Body of pancreas (tissue), 4 donors: ENCODE measurements at places on chromosomes 3 and 15. TPM values are rescaled to one million over a fixed set of nuclear protein-coding genes. Genes with fewer than 3 reads are reported as not detected.

GRCh38 chr3:95352471-95352870 is 1289.6 kb downstream of the NSUN3 start:
- no peak overlapping the region for H3K4me3 ChIP-seq
- no peaks in the 10 kb centered on the region for H3K27me3 ChIP-seq
- H3K4me1 ChIP-seq = no peaks in the 10 kb centered on the region
- no peak for DNase-seq

GRCh38 chr3:112117841-112118571 is 15.0 kb downstream of the GCSAM start:
- H3K4me1 ChIP-seq = peaks cover 14% of the 10 kb centered on the region
- DNase-seq = no peak
- no peak overlapping the region for H3K27ac ChIP-seq
- no peaks in the 10 kb centered on the region for H3K27me3 ChIP-seq
- no peak overlapping the region for H3K4me3 ChIP-seq
- H3K36me3 ChIP-seq = peaks cover 4% of the 10 kb centered on the region

GRCh38 chr3:10419637-10420232 is 85.7 kb downstream of the ATP2B2 start:
- DNase-seq = no peak
- no peak overlapping the region for H3K27ac ChIP-seq
- no peak overlapping the region for H3K4me3 ChIP-seq
- no peaks in the 10 kb centered on the region for H3K27me3 ChIP-seq
- no peaks in the 10 kb centered on the region for H3K36me3 ChIP-seq

GRCh38 chr15:99997112-99997651 is 263.9 kb upstream of the LYSMD4 start:
- no peaks in the 10 kb centered on the region for H3K36me3 ChIP-seq
- no peak overlapping the region for H3K4me3 ChIP-seq
- no peaks in the 10 kb centered on the region for H3K4me1 ChIP-seq
- H3K27ac ChIP-seq = no peak overlapping the region
- no peak for DNase-seq

- H3K4me1 ChIP-seq = peaks cover 17% of the 10 kb centered on the region
- no peak overlapping the region for H3K27ac ChIP-seq
- no peak overlapping the region for H3K4me3 ChIP-seq
- peaks cover 10% of the 10 kb centered on the region for H3K36me3 ChIP-seq
These were observed 29.5 kb downstream of the KLHL24 start for GRCh38 chr3:183664913-183665381.

TMC3 gene
- total RNA-seq = 0.33 TPM

RLBP1 gene
- total RNA-seq = not detected

- no peak for DNase-seq
- H3K27ac ChIP-seq = no peak overlapping the region
- H3K4me3 ChIP-seq = no peak overlapping the region
- no peaks in the 10 kb centered on the region for H3K36me3 ChIP-seq
These were observed 34.9 kb upstream of the ACAD9 start for GRCh38 chr3:128844502-128844901.

SOX14 gene
- total RNA-seq = not detected

GRCh38 chr3:46719044-46719565 is 1.4 kb upstream of the PRSS50 start:
- H3K4me1 ChIP-seq = no peaks in the 10 kb centered on the region
- H3K27me3 ChIP-seq = no peaks in the 10 kb centered on the region
- no peak overlapping the region for H3K27ac ChIP-seq
- DNase-seq = no peak
- no peaks in the 10 kb centered on the region for H3K36me3 ChIP-seq
- H3K4me3 ChIP-seq = no peak overlapping the region

KCNH8 gene
- total RNA-seq = 2.3 TPM

RHOV gene
- total RNA-seq = 6.2 TPM

PTH1R gene
- total RNA-seq = 8.2 TPM

GRCh38 chr3:47344971-47345370 is 35.9 kb upstream of the PTPN23 start:
- H3K4me1 ChIP-seq = no peaks in the 10 kb centered on the region
- no peaks in the 10 kb centered on the region for H3K36me3 ChIP-seq
- no peak overlapping the region for H3K4me3 ChIP-seq
- H3K27ac ChIP-seq = no peak overlapping the region
- H3K27me3 ChIP-seq = no peaks in the 10 kb centered on the region

LTF gene
- 8.8 TPM for total RNA-seq

DNA sequence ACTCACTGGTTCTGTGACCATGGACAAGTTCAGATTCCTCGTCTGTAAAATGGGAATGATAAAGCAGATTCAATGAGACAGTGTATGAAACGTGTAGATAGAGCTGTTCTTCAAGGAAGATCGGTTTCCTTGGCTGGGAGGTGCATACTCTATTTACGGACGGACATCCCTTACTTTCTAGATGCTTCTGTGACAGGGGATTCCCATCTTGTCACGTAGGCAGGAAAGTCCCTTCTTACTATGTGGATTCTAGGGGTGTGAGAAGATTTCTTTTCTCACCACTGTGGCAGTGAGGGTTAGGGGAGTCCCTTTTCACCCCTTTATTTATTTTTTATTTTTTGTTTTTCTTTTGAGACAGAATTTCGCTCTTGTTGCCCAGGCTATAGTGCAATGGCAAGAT is 180.9 kb upstream of the TBL1XR1 start:
- DNase-seq = no peak
- no peaks in the 10 kb centered on the region for H3K27me3 ChIP-seq
- no peak overlapping the region for H3K27ac ChIP-seq
- no peaks in the 10 kb centered on the region for H3K36me3 ChIP-seq
- no peaks in the 10 kb centered on the region for H3K4me1 ChIP-seq
- no peak overlapping the region for H3K4me3 ChIP-seq

GRCh38 chr3:171193693-171194092 is 167.2 kb upstream of the SLC2A2 start:
- no peaks in the 10 kb centered on the region for H3K36me3 ChIP-seq
- no peak overlapping the region for H3K27ac ChIP-seq
- DNase-seq = no peak

GRCh38 chr3:9207116-9207763 is 42.2 kb downstream of the SRGAP3 start:
- H3K36me3 ChIP-seq = no peaks in the 10 kb centered on the region
- H3K27ac ChIP-seq = no peak overlapping the region
- no peaks in the 10 kb centered on the region for H3K4me1 ChIP-seq
- DNase-seq = no peak
- H3K4me3 ChIP-seq = no peak overlapping the region

DNA sequence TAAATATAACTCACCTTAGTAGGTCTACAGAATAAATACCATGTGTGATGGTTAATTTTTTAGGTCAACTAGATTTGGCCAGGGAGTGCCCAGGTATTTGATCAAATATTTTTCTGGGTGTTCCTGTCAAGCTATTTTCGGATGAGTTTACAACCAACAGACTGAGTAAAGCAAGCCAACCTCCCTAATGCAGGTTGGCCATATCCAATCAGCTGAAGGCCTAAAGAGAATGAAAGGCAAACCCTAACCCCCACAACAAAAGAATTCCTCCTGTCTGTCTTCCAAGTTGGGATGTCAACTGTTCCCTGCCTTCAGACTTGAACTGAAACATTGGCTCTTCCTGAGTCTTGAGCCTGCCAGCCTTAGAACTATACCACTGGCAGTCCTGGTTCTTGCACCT is 28.6 kb downstream of the TASOR start:
- no peaks in the 10 kb centered on the region for H3K27me3 ChIP-seq
- H3K4me3 ChIP-seq = no peak overlapping the region
- DNase-seq = no peak
- peaks cover 6% of the 10 kb centered on the region for H3K36me3 ChIP-seq
- H3K27ac ChIP-seq = no peak overlapping the region
